ENCODE measurements at places on chromosomes 3 and 15.
A peak's percentile ranks its signal among the peaks of the same experiment; 100 is the strongest.

DNA sequence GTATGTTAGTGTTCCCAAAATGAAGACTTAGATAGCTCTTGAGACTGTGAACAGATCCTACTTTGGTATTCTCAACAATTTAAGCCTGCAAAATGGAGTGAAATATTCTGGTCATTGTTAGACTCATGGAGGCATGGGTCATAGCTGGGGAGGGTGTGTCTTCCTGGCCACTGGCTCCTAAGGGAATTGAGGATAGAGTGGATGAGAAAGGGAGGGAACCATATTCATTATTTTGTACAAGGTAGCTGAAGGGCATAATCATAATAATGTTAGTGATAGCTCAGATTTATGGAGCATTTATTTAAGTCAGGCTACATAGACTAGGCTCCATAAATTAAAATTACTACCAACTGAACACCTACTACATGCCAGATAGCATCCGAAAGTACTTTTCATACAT is 253.6 kb downstream of the NR1D2 start:
- DNase-seq: no peak

GRCh38 chr3:37694284-37694675 is 167.4 kb upstream of the CTDSPL start:
- DNase-seq: no peak

DNA sequence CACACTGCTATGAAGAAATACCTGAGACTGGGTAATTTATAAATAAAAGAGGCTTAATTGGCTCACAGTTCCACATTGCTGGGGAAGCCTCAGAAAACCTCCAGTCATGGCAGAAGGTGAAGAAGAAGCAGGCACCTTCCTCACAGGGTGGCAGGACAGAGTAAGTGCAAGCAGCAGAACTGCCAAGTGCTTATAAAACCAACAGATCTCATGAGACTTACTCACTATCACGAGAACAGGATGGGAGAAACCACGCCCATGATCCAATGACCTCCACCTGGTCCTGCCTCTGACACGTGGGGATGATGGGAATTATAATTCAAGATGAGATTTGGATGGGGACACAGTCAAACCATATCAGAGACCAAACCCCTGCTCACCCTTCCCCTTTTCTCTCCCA is 75.0 kb downstream of the TRIM69 start:
- DNase-seq: no peak

DNA sequence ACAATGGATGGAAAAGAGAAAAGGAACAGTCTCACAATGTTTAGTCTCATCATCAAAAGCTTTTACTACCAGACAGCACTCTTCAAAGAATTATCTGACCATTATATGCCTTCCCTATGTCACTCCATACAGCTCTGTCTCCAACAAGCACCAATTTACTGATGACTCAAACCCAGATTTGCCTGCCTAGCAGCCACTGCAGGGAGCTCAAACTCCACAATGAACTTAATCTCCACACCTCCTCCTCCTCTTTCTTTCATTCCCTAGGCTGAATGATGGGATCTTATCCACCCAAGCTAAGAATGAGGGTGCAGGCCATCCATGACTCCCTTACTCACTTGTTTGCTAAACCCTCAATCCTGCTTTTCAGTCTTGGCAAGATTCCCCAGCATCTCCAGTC is 45.5 kb downstream of the NBEAL2 start:
- no peak for DNase-seq

DNA sequence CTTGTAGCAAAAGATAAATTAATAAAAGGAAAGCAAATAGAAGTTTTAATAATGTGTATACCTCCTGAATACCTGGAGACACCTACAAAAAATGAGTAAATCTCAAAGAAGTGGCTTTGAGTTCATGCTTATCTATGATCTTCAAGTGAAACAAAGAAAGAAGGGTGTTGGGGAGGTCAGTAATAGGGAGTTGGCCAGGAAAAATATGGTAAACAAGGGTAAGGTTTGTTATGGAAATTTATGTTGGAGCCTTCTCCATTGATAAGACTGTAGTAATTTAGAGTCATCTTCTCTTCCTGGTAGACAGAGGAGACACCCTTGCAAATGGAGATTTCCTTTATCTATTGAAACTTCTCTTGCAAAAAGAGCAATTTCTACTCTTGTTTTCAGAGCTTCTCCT is 6.6 kb upstream of the CCR8 start:
- no peak for DNase-seq

- DNase-seq: no peak
These were observed 472.2 kb downstream of the NR2F2 start for GRCh38 chr15:96802611-96803255.

- no peak for DNase-seq
These were observed 25.0 kb upstream of the VPS39 start for GRCh38 chr15:42233107-42233506.

DNA sequence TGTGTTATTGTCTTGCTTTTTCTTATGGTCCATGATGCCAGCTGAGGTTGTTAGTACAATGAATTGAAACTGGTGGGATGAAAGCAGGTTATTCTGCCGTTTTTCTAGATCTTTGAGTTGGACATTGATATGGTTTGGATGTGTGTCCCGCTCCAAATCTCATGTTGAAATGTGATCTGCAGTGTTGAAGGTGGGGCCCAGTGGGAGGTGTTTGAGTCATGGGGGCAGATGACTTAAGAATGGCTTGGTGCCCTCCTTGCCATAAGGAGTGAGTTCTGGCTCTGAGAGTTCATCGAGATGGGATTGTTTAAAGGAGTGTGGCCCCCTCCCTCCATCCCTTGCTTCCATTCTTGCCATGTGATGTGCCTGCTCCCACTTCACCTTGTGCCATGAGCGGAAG is 80.3 kb upstream of the PIAS1 start:
- DNase-seq: no peak

GRCh38 chr3:8489278-8489792 is 12.3 kb upstream of the LMCD1 start:
- DNase-seq: no peak

- DNase-seq: no peak
These were observed 135.1 kb downstream of the ATP10A start for GRCh38 chr15:25727867-25728600.

- no peak for DNase-seq
These were observed 17.3 kb upstream of the HRH1 start for GRCh38 chr3:11136830-11137626.

GRCh38 chr3:11671648-11672100 is 28.0 kb upstream of the VGLL4 start:
- DNase-seq: no peak

GRCh38 chr3:150656316-150656715 is 47.4 kb downstream of the ERICH6 start:
- DNase-seq: no peak

- no peak for DNase-seq
These were observed 62.0 kb upstream of the ZBTB38 start for GRCh38 chr3:141306276-141306675.

- no peak for DNase-seq
These were observed 117.3 kb upstream of the WNT5A start for GRCh38 chr3:55604402-55604801.

DNA sequence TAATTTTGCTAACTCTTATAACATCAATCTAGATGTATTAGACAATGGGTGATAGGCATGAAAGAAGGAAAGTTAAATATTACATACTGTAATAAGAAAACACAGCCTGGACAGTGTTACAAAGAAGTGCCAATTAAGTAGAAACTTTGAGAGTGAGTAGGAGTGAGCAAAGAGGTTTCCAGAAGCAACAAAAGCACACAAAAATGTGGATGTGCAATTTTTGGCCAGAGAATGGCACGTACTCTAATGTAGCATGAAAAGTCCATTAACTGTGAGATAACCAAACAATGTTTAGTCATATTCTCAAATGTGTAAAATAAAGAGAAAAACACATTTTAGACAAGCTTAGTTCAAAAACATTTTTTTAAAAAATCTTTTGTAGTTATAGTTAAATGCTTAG is 567.3 kb downstream of the ROBO1 start:
- no peak for DNase-seq

- DNase-seq: no peak
These were observed 567.8 kb downstream of the ROBO1 start for GRCh38 chr3:79199966-79200365.

DNA sequence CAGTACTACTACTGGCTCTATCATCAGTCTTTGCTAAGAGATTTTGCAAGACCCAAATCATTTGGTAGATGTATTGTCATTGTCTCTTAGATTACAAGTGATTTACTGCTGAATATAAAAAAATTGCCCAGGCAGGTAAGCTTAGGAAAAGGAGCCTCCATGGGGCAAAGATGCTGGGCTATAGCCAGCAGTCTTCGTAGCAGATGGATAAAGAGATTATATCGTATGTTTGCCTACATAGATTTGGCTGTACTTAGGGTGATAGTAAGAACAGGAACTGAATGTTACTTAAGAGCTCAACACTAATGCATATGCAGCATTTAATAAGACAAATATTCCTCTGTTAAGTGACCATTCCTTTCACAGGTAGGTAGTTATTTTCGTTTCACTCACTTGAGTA is 48.9 kb downstream of the PTPRG start:
- DNase-seq: no peak

- DNase-seq: no peak
These were observed 2.4 kb upstream of the CYP1A1 start for GRCh38 chr15:74727727-74728126.

DNA sequence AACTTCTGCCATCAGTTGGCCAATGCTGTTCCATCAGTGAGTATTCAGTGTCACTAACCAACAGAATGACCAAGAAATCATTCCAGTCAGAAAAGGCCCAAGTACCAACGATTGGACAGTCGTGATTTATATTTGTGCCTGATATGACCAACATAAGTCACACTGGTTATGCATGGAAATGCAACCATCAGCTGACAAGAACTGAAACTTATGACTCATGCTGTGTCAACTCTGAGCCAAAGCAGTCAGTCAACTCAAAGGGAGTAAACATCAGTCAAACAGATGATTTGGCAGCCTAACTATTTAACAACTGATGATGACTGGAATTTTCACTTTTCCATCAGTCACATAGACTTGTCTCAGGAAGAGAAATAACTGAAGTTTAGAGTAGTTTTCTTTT is 142.4 kb downstream of the ANXA2 start:
- DNase-seq: peak; percentile 6

DNA sequence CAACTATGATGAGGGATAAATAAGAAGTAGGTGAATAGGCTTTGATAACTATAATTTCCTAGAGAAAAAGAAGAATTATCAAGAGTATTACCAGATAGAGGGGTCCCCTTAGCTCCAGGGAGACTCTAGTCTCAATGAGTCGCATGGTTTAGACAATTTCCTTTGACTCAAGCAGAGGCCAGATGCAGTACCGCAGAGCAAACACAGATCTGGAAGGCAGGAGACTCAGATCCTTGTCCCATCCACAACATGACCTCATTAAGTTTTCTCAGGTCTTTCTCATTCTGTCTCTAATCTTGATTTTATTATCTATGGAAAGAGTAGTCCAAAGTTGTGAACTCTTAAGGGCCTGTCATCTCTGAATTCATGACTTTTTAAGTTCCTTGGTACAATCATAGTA is 987.9 kb downstream of the NTRK3 start:
- DNase-seq: no peak

DNA sequence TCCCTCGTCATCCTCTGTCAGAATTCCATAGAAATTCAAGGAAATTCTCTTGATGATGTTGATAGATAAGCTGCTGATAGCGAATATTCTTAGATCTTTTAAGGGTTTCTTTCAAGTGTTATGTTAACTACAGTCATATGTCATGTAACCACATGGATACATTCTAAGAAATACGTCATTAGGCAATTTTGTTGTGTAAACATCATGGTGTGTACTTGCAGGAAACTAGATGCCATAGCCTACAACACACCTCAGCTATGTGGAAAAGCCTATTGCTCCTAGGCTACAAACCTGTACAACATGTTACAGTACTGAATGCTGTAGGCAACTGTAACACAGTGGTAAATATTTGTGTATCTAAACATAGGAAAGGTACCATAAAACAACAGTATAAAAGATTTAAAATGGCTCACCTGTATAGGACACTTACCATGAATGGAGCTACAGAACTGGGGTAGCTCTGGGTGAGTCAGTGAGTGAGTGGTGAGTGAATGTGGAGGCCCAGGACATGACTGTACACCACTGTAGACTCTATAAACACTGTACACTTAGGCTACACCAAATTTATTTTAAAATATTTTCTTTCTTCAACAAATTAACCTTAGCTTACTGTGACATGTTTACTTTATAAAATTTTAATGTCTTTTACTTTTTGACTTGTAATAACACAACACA is 34.6 kb downstream of the GLDN start:
- no peak for DNase-seq

DNA sequence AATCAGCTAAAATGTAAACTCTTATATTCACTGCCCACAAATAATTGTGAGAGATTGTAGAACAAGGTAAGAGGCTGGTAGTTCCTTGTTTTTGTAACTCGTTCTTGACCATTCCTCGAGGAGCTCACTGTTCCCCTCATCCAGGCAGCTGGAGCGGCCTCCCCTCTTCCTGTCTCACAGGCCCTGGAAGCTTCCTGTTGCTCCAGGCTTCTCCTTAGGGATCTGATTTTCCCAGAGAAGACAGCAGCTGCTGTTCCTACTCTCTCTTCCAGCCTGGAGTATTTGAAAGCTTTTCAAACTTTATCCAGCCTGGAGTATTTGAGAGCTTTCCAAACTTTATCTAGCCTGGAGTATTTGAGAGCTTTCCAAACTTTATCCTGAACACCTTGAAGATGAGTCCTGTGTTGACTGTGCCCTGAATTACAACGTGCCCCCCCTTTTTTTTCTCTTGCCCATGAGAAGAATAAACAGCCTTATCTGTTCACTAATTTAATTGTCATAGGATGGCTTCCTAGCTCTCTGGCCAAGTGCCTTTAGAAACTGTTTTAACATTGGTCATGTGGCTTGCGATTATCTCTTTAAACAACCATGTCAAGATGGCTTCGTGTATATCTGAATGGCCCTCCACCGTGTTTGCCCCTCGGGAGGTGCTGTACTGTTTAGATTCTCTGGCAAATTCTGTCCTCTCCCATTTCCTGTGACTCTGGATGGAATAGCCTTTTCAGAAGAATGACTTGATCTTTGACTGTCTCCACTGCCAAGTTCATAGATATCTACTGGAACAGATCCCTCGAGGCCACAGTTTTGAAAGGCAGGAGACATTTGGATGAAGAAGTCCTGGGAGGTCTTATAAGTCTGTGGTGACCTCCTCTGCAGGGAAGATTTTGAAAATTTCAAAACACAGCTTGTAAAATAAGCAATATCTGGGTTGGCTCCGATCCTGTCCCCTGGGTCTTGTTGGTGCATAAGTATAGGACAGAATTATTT is 4.8 kb downstream of the ADAMTSL3 start:
- no peak for DNase-seq

GRCh38 chr3:56282341-56282740 is 185.9 kb downstream of the ERC2 start:
- no peak for DNase-seq

Data from stimulated activated CD4-positive, alpha-beta T cell treated with anti-CD3 and anti-CD28 coated beads, Interleukin-12 subunit alpha, Interleukin-12 subunit beta, amount 100 ng/mL, for 24 hours (primary cell).